B cell (primary cell): ENCODE measurements at places on chromosomes 11 and 22. TPM values are rescaled to one million over a fixed set of nuclear protein-coding genes. Genes with fewer than 3 reads are reported as not detected.
A peak's percentile ranks its signal among the peaks of the same experiment; 100 is the strongest.

The JAML gene
- total RNA-seq, result 9.6 and 9.7 TPM in 2 replicates

The DBX1 gene
- not detected in 2 replicates for total RNA-seq

The RBFOX2 gene
- not detected in 2 replicates for total RNA-seq

The CALCA gene
- total RNA-seq, result not detected in 2 replicates

The CASP4 gene
- total RNA-seq, result 72.4 and 82.8 TPM in 2 replicates

The TSSC4 gene
- 57.5 and 59.5 TPM in 2 replicates for total RNA-seq

The UCP3 gene
- 8.4 and 11.0 TPM in 2 replicates for total RNA-seq

The LINC01488 gene
- not detected in 2 replicates for total RNA-seq

The RIMBP3B gene
- 0.49 and 1.6 TPM in 2 replicates for total RNA-seq

The CDKN1C gene
- 5.9 and 8.0 TPM in 2 replicates for total RNA-seq

- no peak for DNase-seq
These were observed 8.9 kb downstream of the DERL3 start for GRCh38 chr22:23829845-23830372.

GRCh38 chr11:65489035-65489705 lies 9.7 kb upstream of the MALAT1 start:
- DNase-seq, result no peak

DNA sequence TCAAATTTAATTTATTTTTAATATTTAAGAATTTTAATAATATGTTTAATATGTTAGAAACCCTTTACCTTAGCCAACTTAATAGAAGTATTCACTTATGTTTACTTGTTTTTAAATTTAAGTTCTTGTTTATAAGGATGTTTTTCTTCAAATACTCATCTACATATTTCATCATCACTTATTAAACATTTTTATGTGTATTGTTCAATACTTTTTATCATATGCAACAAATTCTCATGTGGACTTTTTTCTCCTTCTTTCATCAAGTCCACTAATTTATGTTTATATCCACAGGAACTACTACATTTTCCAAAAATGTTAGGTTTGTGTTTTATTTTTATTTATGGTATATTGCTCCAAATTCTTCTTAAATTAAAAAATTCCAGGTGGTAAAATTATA lies 2113.1 kb upstream of the RAG2 start:
- DNase-seq, result no peak

DNA sequence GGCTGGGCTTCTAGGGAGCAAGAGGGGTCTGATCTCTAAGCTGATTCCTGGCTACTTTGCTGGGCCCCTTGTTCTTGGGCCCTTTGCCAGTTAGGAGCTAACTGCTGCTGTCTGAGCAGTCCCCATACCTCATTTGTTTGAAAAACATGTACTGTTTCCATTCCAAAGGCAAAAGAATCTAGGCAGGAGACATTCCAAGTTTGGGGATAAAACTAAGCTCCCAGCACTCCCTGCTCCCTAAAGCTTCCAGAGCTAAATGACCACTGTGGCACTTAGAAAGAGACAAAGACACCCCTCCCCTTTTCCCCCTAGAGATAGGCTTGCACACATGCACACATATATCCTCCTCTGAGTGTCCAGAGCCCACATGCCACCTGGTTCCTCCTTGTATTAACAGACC lies 22.7 kb upstream of the RRM1 start:
- no peak for DNase-seq

GRCh38 chr11:72781313-72782080 lies 12.3 kb downstream of the STARD10 start:
- peak; percentile 77 for DNase-seq

GRCh38 chr22:49509016-49509415 lies 318.7 kb downstream of the BRD1 start:
- no peak for DNase-seq

DNA sequence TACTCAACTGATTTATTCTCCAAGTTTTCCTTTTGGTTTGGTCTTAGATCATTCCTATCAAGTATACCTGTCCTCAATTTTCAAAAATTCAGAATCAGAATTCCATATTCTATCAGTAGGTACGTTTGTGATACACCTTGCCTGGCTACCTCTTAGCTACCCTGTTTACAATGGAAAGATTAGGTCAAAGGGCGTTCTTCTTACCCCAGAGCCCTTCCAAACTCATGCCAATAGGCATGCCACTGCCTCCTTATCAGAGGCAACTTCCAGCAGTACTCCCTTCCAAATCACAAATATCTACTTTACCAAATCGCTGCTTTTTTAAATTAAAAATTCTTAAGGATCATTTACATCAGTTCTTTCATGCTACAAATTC lies 1.0 kb downstream of the PATL1 start:
- DNase-seq, result no peak

GRCh38 chr11:8767466-8768142 lies 85.0 kb downstream of the RPL27A start:
- no peak for DNase-seq

- no peak for DNase-seq
These were observed 419 bp downstream of the ANKRD49 start for GRCh38 chr11:94494126-94494680.

DNA sequence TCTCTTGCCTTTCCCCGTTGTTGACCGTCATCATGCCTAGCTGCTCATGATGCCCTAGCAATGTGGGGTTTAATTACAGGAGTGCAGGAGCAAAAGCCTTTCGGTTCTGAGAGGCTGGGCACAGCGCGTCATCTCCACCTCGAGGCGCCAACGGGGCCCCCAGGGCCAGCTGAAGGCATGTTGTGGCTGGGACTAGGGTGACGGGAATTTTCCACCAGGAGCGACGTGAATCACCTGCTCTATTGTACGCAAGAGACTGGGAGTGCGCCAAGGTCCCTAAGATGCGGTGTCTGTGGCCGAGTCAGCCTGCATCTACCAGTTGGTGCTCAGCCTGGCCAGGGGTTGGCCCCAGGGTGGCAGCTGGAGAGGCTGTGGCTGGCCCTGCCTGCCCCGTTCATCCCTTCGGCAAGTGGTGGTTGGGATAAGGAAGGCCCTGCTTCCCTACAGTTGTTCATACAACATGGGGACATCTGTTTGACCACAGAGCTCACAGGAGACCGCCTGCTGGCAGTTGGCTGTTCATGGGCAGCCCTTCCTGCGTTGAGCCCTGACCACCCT lies 1175.6 kb downstream of the BRD1 start:
- no peak for DNase-seq

GRCh38 chr11:56917708-56918400 lies 70.9 kb upstream of the OR5AK2 start:
- no peak for DNase-seq

DNA sequence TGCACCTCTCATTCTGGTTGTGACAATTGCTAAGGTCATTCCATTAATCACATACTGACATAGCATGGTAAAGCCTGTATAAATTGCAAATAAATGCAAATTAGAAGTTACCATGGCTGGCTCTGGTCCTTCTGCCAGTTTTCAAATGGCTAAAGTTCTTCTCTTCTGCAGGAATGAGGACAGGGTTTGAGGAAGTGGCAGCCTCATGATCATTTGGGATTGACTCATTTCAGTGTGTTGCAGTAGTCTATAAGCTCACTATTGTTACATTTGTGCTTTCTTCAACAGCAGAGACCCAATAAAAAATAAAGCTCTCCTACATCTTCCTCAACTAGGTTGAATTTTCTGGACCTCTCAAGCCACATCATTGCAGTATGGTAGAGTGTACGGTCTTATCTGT lies 60.3 kb downstream of the NECTIN1 start:
- DNase-seq, result no peak

DNA sequence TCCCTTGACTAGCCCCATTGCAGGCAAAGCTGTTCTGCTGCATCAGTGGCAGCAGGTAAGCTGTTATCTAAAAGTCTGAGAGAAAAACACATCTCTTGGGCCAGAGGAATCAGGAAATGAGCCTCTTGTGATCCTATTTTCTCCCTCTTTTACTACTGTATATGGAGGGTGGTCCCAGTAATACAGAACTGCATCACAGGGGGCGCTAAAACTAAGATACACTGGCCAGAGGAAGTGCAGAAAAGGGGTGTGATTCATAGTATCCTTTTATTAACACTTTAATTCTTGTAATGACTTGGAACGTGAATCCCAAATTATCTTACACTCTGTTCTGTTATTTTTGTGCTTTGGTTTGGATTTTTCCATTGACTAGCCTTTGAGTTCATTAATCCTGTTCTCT lies 8.8 kb upstream of the MED17 start:
- no peak for DNase-seq

DNA sequence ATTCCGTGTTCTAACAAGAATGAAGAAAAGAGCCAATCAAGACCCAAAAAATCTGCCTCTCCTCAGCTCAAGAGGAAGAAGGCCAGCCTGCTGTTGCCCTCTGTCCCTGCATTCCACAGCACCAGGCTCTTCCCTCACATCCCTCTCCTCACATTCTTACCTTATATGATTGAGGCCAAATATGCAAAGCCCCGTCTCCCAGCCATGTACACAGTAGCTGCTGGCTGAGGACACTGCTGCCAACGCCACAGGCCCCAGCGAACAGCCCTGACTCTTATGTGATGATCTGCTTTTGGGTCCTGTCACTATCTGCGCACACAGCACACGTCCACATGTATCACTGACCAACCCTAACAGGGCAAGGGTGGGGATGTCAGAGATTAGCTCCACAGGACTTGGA lies 60.2 kb downstream of the MICAL3 start:
- peak; percentile 25 for DNase-seq

DNA sequence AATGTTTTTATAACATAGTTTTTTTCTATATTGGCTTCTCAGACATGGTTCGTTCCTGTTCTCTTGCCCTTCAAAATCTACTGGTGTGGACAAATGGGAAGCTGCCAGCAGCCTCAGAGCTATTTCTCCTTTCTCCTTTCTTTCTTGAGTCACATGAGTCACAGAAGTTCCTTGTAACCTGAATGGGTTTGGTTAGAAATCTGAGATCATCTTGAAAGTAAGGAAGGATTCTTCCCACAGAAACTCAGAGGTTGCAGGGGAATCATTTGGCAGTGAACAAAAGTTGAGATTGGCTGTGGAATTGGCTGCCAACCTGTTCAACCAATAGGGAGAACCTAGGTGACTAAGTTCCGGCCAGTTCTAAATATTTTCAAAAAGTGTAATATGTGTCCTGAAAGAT lies 12.5 kb downstream of the PLET1 start:
- no peak for DNase-seq

DNA sequence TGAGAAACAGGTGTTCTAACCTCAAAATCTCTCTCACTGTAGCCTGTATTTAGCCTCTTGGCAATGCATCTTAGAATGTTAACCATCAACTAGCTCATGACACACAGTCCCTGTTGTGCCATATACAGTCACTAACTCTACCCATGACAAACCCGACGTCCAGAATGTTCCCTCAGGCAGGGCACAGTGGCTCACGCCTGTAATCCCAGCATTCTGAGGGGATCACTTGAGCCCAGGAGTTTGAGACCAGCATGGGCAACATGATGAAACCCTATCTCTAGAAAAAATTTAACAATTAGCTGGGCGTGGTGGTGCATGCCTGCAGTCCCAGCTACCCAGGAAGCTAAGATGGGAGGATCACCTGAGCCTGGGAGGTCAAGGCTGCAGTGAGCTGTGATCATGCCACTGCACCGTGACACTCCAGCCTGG lies 18.2 kb upstream of the CCDC34 start:
- DNase-seq, result no peak

- DNase-seq, result peak; percentile 62
These were observed at the start of gene TCIRG1 for GRCh38 chr11:68038718-68039525. TSS of gene TCIRG1 (plus strand) at chr11:68039025. CDS start at chr11:68041272, 2,247 bp downstream.

- DNase-seq, result no peak
These were observed 213.8 kb downstream of the TMEM135 start for GRCh38 chr11:87251560-87251959.

GRCh38 chr11:91857179-91857578 lies 367.4 kb upstream of the FAT3 start:
- DNase-seq, result no peak

DNA sequence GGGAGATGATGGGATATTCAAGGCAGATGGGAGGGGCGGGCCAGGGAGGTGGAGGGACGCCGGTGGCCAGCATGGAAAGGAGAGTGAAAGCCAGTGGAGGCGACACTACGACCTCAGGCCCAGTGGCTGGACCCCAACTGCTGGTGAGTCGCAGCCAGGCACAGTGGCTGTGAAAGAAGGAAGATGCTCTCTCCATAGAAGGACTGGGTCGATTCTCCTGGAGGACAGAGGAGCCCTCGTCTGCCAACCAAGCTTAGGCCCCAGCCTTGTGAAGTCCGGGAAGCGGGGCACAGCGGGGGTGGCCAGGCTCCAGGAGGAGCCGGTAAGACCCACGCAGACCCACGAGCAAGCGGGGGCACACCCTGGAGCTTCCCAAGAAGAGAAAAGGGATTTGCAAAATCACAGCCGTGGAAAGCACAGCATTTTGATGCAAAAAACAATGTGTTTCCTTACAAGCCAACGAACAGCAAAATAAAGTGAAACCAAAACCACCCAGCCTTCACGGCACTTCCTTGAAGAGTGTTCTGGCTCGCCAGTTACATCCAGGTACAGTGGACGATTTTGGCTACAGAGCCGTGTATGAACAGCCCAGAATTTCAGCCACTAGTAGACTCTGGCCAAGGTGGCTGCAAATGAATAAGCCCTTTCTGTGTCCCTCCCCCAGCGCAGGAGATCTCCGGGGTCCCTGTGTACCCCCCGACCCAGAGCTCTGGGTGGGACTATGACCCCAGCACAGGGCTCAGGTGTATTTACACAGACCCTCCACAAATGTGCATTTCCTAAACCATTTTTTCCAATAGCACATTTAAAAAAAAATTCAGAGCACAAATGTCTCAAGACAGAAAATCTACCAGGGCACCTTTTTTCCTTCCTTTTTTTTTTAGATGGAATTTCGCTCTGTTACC lies 96.9 kb downstream of the TRMU start:
- peak; percentile 77 for DNase-seq

DNA sequence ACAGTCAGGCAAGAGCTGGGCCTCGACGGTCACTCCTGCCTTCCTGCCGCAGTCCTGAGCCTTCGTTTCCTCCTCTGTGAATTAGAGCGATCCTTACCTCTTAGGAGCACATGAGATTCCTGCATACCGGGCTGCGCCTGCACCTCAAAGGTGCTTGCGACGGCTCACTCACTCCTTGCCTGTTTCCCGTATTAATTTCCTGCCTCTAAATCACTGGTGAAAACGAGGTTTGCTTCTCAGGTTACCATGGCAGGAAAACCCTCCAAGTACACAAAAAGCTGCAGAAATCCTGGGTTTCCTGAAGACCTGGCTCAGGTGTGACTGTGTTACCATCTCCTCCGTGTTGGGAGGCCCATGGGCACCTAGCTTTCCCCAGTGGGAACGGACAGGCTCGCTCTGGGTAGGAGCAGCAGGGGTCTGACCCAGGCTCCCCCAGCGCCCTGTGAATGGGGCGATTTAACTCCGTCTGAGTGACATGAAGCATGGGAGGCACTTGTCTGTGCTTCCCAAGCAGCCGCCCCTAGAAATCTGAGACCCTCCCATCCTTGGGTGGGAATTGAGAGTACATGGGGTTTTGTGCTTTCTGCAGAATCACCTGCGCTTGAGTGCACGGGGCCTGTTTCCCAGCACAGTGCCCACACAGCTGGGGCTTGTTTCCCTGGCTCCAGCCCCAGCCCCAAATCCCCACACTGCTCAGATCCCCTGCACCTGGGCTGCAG lies 64.8 kb downstream of the PHF21B start:
- no peak for DNase-seq

- DNase-seq, result no peak
These were observed 55.1 kb downstream of the MAML2 start for GRCh38 chr11:96287822-96288439.

GRCh38 chr11:119903389-119903788 lies 174.4 kb upstream of the NECTIN1 start:
- DNase-seq, result no peak

GRCh38 chr11:44728491-44728910 lies 1.7 kb downstream of the TSPAN18 start:
- DNase-seq, result no peak

- DNase-seq, result no peak
These were observed 68.4 kb downstream of the GAS2 start for GRCh38 chr11:22734628-22735345.
